Activated CD8-positive, alpha-beta T cell treated with anti-CD3 and anti-CD28 coated beads, Interleukin-2, amount 10 ng/mL, durations not matched to agents 7 days and 5 days (primary cell): ENCODE measurements at places on chromosomes 5 and 9. TPM values are rescaled to one million over a fixed set of nuclear protein-coding genes. Genes with fewer than 3 reads are reported as not detected.

- no peaks in the 10 kb centered on the region for H3K36me3 ChIP-seq
- DNase-seq: no peak
- no peak overlapping the region for H3K27ac ChIP-seq
- H3K4me3 ChIP-seq: no peak overlapping the region
- peaks cover 3% of the 10 kb centered on the region for H3K27me3 ChIP-seq
Measured at GRCh38 chr5:136109453-136110135, 23.1 kb upstream of the SMAD5 start.

- no peak overlapping the region for H3K27ac ChIP-seq
- peaks cover 3% of the 10 kb centered on the region for H3K27me3 ChIP-seq
- DNase-seq: no peak
- no peaks in the 10 kb centered on the region for H3K36me3 ChIP-seq
- no peaks in the 10 kb centered on the region for H3K4me1 ChIP-seq
- no peak overlapping the region for H3K4me3 ChIP-seq
Measured at GRCh38 chr5:34978681-34979080, 49.3 kb downstream of the DNAJC21 start.

DNA sequence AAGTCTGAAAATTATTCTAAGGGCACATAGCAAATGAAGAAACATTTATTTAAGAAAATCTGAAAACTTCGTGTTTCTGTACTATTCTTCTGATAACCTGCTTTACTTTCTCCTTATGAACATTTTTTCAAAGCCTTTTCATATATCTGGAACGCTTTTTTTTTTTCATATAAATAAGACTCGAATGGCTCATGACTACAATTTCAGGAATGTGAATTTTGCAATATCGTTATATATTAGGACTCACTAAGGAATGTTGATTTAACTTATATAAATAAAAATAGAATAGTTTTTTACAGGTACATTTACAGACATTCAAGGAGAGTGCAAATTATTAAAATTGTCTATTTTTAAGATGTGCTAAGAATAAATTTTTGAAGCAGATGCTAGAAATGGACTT is 42.9 kb downstream of the GPBP1 start:
- no peak overlapping the region for H3K4me3 ChIP-seq
- H3K27me3 ChIP-seq: no peaks in the 10 kb centered on the region
- H3K4me1 ChIP-seq: peaks cover 31% of the 10 kb centered on the region
- no peak overlapping the region for H3K27ac ChIP-seq

DNA sequence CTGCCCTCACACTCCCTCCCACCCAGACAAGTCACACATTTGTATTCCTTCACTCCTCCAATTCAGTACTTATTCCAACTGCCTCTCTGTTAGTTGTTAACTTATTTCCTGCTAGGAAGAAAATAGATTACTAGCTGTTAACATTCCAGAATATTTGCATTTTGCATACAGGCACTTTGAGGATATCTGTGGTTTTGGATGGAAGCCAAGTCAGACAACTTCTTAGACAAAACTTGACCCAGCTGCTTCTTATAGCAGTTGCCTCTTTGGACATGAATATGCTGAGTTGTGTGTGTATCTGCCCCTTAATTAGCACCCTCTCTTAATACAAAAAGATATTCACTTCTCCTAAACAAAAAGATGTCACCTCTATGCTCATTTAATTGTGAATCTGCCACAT is 1280.6 kb upstream of the ACO1 start:
- H3K4me3 ChIP-seq: no peak overlapping the region
- no peaks in the 10 kb centered on the region for H3K4me1 ChIP-seq
- no peak for DNase-seq
- no peaks in the 10 kb centered on the region for H3K27me3 ChIP-seq
- no peaks in the 10 kb centered on the region for H3K36me3 ChIP-seq

DNA sequence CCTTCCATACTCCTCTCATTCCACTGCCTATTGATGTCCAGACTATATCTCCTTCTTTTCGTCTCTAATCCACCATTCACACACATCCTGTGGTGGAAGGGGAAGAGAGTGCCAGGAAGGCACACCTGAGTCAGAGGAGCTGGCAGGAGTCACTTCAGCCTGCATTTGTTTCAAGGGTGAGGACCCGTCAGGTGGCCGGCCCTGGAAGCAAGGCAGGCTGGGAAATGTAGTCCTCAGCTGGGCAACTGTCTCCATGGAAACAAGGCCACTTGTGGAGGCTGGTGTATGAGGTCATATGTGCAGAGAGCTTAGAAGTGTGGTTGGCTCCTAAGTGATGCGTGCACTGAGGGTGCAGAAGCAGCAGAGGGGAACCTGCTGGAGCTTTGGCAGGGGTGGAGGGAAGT is 278.4 kb downstream of the NSG2 start:
- H3K27ac ChIP-seq: no peak overlapping the region
- no peaks in the 10 kb centered on the region for H3K36me3 ChIP-seq
- H3K4me3 ChIP-seq: no peak overlapping the region
- H3K4me1 ChIP-seq: no peaks in the 10 kb centered on the region
- peak; percentile 22 for DNase-seq

DNA sequence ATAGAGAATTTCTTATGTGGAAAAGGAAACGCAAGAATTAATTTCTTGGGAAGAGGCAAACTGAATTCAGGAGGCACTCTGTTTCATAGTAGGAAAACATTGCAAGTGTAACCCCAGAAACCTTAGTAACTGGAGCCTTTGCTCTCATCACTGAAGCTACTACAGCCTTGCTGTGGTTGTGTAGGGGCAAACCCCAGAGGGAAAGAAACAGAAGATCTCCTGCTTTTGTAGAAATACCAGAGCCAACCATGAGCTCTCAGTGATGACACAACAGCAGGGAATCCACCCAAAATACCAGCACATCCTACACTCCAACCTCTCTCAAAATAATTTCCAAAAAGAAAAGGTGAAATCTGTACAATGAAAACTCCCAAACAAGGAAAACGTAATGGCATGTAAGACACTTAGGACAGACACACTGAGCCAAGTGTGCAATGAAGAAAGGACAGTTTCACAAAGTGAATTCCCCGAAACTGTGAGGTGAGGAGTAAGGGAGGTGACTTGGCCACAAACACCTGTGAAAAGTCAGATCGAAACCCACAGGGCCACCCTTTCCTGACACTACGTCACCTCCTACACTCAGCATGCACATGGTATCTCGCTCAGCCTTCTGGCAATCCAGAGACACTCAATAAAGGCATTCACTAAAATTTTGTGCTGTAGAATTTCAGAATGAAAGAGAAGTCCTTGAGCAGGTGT is 8.5 kb upstream of the ACSL6 start:
- H3K36me3 ChIP-seq: peaks cover 4% of the 10 kb centered on the region
- peak; percentile 93 for DNase-seq
- peaks cover 69% of the 10 kb centered on the region for H3K4me1 ChIP-seq

- no peaks in the 10 kb centered on the region for H3K36me3 ChIP-seq
- H3K4me1 ChIP-seq: no peaks in the 10 kb centered on the region
- H3K27me3 ChIP-seq: no peaks in the 10 kb centered on the region
- H3K27ac ChIP-seq: no peak overlapping the region
Measured at GRCh38 chr9:115360122-115360521, 242.2 kb upstream of the TNC start.

GRCh38 chr9:127520941-127521918 is 69.9 kb downstream of the LRSAM1 start:
- H3K4me1 ChIP-seq: peaks cover 21% of the 10 kb centered on the region
- no peak overlapping the region for H3K27ac ChIP-seq
- no peak overlapping the region for H3K4me3 ChIP-seq
- DNase-seq: no peak
- peaks cover 88% of the 10 kb centered on the region for H3K36me3 ChIP-seq
- H3K27me3 ChIP-seq: no peaks in the 10 kb centered on the region

GRCh38 chr5:169051351-169051750 is 249.6 kb downstream of the SLIT3 start:
- no peaks in the 10 kb centered on the region for H3K36me3 ChIP-seq
- no peaks in the 10 kb centered on the region for H3K27me3 ChIP-seq

- H3K4me3 ChIP-seq: no peak overlapping the region
- DNase-seq: no peak
- no peaks in the 10 kb centered on the region for H3K4me1 ChIP-seq
- no peak overlapping the region for H3K27ac ChIP-seq
- H3K27me3 ChIP-seq: no peaks in the 10 kb centered on the region
Measured at GRCh38 chr5:57863661-57864060, 381.1 kb upstream of the ACTBL2 start.

- H3K27me3 ChIP-seq: no peaks in the 10 kb centered on the region
- H3K36me3 ChIP-seq: no peaks in the 10 kb centered on the region
- H3K27ac ChIP-seq: no peak overlapping the region
- DNase-seq: peak; percentile 21
- no peaks in the 10 kb centered on the region for H3K4me1 ChIP-seq
Measured at GRCh38 chr9:87445646-87446045, 52.0 kb upstream of the DAPK1 start.

- H3K27ac ChIP-seq: peak overlapping the region; percentile 93
- peaks cover 2% of the 10 kb centered on the region for H3K27me3 ChIP-seq
- DNase-seq: peak; percentile 64
- peaks cover 31% of the 10 kb centered on the region for H3K4me1 ChIP-seq
Measured at GRCh38 chr9:105385381-105385985, 62.4 kb upstream of the FSD1L start.

GRCh38 chr5:143516249-143516648 is 112.8 kb upstream of the NR3C1 start:
- H3K4me3 ChIP-seq: no peak overlapping the region
- H3K27me3 ChIP-seq: no peaks in the 10 kb centered on the region
- DNase-seq: no peak

DNA sequence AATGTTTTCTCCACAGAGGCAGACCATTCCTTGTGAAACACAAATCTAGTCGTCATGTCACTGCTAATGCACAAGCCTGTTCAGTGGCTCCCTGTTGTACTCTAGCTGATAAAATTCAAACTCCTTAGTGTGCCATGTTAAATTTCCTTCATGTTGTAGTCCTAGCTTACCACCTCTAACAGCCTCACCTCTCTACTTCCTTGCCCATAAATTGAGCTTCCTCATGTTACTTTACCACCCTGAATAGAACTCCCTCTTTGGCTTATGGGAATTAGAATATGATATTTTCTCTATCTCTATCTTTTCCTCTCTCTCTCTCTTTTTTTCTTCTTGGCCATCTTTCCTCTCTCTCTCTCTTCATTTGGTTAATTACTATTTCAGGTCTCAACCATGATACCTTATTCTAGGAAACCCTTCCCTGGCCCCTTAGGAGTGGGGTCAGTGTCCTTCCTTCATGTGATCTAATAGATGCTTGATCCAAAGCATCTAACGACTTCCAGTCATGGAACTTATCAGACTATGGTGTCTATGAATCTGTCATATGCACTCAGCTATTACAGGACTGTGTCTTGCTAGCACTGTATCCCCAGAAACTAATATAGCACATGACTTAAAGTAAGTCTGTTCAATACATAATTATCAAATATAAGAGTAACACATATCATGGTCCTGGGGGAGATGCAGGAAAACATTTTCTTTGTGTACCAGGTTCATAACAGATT is 31.5 kb upstream of the ALDH1A1 start:
- no peak overlapping the region for H3K4me3 ChIP-seq

DNA sequence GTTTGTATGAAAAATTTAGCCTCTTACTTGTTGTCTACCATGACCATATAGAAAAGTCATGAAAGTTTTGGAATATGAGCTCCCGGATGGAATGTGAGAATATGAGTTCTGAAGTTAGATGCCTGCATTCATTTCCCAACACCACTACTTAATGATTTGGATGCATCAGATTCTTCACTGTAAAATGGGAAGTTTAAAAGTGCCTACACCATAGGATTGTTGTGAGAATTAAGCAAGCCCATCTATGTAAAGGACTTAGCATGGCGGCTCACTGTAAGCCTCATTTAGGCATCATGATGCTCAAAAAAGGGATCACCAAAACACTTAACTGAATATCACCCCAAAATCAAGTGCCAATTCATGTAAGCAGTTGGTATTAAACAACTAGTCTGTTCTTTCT is 177.3 kb downstream of the RAB3C start:
- H3K27ac ChIP-seq: peak overlapping the region; percentile 80
- peaks cover 13% of the 10 kb centered on the region for H3K4me1 ChIP-seq
- peaks cover 2% of the 10 kb centered on the region for H3K27me3 ChIP-seq
- peak overlapping the region; percentile 75 for H3K4me3 ChIP-seq
- no peak for DNase-seq

DNA sequence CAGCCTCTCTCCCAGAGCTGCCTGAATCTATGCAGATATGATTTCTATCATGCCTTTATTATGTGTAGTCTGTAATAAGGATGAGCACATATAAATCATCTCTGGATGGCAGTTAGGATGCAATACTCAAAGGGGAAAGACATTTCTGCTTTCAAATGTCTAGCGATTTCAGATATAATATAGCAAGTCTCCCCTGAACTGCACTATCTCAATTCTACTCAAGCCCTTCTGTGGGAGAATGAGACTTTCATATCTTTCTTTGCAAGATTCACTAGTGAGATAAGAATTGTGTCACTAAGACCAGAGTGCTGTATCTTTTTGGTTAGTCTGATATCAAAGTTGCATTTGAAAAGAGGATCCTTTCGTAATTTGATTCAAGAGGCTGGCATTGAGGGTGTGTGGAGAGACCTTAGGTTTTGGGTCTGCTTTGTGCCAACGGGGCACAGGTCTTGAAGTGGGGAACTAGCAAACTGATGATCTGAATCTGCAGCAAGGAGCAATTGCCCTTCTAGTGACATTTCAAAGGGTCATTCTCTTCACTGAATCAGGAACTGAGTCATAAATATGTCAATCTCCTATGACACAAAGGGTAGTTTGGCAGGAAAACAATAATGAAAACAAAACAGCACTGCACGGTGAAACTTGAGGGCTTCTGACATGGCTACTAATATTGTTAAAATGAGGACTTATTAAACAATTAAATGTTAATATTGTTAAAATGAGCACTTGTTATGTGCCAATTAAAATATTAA is 305.5 kb upstream of the CLINT1 start:
- H3K4me3 ChIP-seq: no peak overlapping the region
- no peak overlapping the region for H3K27ac ChIP-seq
- H3K36me3 ChIP-seq: no peaks in the 10 kb centered on the region
- no peaks in the 10 kb centered on the region for H3K4me1 ChIP-seq

Gene CLPTM1L
- 80.0 TPM for total RNA-seq

Gene MTREX
- total RNA-seq: 67.1 TPM

Gene TEX53
- total RNA-seq: not detected

Gene PELO
- total RNA-seq: 22.9 TPM

Gene MAMDC2
- total RNA-seq: not detected
